ENCODE measurements at places on chromosomes 13 and 19.

DNA sequence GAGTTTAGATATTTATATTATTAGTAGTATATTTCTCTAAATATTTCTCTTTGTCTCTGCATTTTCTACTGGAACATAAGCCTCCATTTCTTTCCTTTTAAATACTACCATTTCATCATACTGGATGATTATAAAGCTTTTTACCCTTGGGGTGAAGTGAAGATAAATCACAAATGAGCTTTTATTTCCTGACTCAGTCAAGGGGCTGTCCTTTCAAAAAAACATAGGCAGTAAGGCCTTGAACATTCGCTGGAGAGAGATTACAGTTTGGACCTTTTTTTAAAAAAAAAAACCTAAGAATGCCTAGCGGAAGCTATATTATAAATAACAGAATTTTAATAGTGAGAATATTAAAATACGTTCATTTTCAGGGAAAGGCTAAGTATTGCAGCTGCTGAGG, 268.8 kb upstream of the PCDH9 start:
- DNase-seq: no peak

DNA sequence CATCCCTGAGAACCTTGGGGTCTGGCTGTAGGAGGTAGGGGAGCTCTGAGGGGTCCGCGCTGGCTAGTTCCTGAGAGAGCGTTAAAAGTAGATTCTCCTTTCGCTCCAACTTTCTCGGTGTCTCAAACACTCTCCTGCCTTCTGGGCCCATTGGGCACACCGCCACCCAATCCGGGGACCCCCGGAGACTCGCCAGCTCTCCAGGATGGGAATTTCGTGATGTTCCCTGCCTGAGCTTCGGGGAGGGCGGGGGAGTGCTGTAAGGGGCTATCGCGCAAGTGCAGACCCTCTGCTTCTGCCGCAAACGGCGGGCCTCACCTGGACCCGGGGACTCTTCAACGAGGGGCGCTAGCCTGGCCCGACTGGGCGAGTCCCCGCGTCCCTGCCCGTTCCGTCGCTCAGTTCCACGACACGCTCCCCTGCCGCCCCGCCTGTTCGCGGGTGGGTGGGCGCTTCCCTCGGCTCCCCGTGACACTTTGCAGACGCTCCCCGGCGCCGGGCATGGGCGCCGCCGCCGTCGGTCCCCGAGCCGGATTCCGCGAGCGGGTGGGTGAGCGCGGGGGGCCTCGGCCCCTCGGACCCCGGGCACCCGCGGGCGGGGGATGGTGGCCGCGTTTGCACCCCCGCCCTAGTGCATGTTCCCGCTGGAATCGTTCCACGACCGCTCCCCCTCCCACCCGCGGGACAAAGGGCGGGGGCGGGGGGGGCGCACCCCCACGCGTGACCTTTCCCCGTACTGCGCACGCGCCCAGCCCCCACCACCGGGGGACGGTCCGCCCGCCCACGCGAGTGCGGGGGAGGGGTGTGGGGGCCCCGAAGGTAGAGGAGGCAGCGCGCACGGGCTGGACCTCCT, at the start of gene CCDC106:
TSS of gene CCDC106 (plus strand) at position 481 of the 853 bp plus-strand sequence. CDS start 835 bp downstream, outside the sequence.
- DNase-seq: no peak

DNA sequence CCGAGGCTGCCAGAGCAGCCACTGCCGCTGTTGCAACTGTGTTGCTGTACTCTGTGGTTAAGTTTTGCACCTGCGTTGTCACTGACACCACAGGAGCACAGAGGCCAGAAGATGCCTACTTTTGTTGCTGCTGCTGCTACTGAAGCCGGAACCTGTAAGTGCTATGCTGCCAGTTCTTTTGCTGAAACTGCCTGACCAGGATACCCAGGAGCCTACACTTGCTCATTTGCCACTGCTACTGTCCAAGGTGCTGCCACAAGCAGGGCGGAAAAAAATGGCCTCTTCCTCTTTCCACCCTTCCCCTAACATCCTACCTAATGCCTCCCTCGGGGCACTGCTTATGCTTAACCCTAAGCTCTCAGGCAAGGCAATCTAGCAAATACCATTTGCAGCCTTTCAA, 29.0 kb upstream of the NBEA start:
- DNase-seq: no peak

DNA sequence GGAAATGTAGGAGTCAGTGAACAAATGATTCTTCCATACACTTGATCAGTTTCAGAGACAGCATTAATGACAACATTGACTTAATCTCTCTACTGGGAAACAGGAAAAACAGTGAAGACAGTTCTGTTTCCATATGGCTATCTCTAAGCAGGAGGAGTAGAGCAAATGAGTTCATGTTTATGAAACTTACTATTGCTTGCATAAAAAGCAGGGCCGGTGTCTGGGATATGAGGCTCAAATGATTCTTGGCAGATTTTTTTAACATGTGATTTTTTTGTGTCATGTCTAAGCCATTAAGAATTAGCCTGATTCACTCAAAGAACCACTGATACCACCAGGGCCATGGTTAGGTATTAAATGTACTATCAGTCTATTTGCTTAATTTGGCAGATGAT, 141.9 kb downstream of the SLC7A1 start:
- no peak for DNase-seq

DNA sequence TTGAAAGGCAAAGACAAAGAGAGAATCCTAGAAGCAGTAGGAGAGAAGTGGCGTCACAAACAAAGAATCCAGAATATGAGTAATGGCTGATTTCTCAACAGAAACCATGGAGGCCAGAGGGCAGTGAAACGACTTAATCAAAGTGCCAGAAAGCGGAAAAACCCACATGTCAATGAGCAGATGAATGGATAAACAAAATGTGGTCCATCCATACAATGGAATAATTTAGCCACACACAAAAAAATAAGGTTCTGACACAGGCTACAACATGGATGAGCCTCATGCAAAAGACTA, 52.2 kb upstream of the RANBP3 start:
- no peak for DNase-seq

- no peak for DNase-seq
Measured at GRCh38 chr13:100447831-100448230, 140.8 kb downstream of the GGACT start.

GRCh38 chr19:28940751-28941500, 272.0 kb downstream of the UQCRFS1 start:
- DNase-seq: no peak

GRCh38 chr13:33441015-33441414, 155.5 kb upstream of the STARD13 start:
- DNase-seq: no peak

DNA sequence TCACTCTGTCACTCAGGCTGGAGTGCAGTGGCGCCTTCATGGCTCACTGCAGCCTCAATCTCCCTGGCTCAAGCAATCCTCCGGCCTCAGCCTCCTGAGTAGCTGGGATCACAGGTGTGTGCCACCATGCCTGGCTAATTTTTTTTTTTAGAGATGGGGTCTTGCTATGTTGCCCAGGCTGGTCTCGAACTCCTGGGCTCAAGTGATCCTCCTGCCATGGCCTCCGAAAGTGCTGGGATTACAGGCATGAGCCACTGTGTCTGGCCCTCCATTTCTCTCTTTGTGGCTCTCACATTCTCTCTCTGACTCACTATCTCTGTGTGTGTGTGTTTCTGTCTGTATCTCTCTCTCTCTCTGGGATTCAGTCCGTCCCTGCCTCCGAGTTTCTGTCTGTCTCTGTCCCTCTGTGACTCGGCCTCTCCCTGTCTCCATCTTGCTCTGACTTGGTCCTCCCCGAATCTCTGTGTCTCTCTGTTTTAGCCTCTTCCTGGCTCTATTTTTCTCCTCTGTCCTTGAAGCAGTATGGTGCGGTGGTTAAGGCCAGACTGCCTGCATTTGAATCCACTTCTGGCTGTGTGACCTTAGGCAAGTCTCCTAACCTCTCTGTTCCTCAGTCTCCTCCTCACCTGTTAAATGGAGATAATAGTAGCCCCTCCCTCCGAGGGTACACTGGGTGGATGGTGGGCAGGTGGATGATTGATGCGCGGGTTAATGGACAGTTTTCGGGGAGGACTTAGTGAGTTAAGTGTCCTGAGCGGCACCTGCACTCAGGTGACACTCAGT, 11.0 kb downstream of the MEIS3 start:
- DNase-seq: no peak

- DNase-seq: no peak
Measured at GRCh38 chr19:6413291-6413690, 11.3 kb downstream of the KHSRP start.

GRCh38 chr13:76717092-76717491, 169.1 kb downstream of the KCTD12 start:
- no peak for DNase-seq

DNA sequence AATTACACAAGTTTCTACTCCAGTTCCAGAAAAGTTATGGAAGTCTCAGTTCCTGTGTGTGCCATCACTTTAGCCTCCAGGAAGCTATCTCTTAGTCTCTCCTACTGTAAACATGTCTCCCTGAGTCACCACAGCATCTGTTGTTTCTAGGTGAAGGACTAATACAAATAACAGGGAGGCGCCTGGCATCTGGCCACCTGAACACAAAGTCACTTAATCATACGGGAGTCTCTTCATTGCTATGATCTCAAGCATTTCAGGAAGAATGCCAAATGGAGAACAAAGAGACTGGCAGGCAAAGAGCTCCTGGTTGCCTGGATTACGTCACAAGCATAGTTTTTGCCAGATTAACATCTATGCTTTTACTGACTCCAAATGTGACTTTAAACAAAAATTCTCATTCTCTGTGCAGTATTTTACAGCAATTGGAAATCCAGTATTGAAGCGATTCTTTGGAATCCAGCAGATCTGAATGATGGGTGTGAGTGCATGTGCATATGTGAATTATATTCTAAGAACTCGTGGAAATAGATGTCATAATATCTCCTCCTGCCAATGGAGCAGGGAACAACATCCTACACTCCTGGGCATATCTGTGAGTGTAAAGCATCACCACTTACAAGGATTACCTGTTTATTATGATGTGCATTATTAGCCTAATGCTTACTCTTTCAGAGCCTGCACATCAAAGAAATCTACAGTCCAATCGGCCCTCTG, 572.8 kb downstream of the PCDH9 start:
- DNase-seq: no peak

- DNase-seq: no peak
Measured at GRCh38 chr19:49374665-49375434, 11.2 kb downstream of the DKKL1 start.

DNA sequence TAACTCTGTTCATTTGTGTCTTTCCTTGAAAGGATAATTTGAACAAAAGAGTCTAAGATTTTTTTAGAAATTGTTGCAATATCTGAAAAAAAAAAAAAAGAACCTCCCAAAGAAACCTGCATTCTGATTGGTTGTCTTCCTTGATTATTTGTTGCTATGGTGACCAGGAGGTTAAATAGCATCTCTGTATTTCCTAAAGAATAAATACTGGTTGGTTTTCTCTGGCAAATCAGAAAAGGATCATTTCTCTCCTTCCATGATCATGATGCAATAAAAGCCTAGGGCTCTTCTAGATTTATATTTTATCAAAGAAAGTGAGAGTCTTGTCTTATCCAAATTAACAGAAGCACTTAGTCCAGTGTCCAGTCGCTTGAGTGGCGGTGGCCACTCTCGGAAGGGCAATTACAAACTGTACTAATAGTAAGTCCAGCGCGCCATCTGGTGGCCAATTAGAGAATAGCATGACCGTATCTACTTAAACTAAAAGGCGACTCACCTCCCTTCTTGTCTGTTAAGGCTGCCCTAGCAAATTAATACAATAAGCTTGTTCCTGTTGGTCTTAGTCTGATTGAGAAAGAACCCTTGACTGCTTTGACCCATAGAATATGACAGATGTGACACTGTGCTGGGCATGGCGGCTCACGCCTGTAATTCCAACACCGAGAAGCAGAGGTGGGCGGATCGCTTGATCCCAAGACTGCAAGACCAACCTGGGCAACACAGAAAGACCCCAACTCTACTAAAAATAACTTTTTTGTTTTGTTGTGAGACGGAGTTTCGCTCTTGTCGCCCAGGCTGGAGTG, 47.0 kb upstream of the PNMA8B start:
- peak; percentile 52 for DNase-seq

GRCh38 chr13:110037925-110038573, 251.7 kb upstream of the IRS2 start:
- no peak for DNase-seq

GRCh38 chr13:66414066-66414800, 815.9 kb downstream of the PCDH9 start:
- DNase-seq: no peak

DNA sequence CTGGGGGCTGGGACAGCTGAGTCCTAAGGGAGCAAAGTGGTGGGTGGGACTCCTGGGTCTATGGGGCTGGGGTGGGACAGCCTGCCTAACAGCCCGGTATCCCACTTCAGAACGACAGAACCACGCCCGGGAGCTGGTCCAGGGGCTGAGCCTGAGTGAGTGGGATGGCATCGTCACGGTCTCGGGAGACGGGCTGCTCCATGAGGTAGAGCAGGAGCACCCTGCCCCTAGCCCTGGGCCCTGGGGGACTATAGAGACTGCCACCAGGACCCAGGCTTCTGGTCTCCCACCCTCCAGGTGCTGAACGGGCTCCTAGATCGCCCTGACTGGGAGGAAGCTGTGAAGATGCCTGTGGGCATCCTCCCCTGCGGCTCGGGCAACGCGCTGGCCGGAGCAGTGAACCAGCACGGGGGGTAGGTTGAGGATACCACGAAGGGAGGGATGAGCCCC, 8.6 kb downstream of the SPHK2 start:
- no peak for DNase-seq

GRCh38 chr13:114101358-114102130, 30.9 kb downstream of the RASA3 start:
- DNase-seq: no peak

- DNase-seq: no peak
Measured at GRCh38 chr19:11693505-11694499, 44.9 kb downstream of the ZNF823 start.

GRCh38 chr13:25587326-25587980, 215.7 kb downstream of the ATP8A2 start:
- DNase-seq: no peak

DNA sequence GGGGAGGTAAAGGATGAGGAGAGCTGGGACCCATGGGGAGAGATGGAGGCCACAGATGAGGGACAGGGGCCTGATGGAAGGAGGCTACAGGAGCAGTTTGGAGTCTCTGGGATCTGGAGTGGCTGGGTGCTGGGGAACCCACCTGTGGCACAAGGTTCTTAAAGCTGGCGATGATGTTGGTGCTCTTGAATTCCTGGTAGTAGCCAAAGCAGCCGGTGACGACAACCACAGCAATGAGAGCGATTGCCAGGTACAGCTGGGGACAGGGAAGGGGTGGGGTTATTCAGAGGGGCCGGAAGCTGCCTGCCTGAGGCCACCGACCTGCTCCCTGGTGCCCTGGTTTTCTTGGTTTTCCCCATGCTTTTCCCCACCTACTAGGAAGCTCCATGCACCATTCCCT, 2.8 kb downstream of the ATP4A start:
- DNase-seq: no peak

DNA sequence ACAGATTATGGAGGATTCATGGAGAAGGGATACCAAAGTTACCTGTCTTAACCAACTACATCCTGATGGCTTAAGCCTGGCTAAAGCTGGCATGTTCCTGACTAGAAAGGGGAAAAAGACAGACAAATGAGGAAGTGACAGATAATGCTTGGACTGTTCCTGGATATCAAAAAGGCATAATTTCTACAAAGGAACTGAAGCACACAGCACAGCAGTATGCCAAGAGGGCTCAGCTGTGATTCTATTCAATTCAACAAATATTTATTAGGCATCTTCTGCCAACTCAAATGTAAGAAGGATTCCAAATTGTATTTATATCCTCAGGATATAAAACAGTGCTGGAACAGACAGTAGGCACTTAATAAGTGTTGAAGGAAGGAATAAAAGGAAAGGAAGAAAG, 59.5 kb downstream of the KLF12 start:
- no peak for DNase-seq

- DNase-seq: no peak
Measured at GRCh38 chr19:308471-309205, 17.4 kb upstream of the PLPP2 start.

- DNase-seq: no peak
Measured at GRCh38 chr13:104314926-104315535, 1248.8 kb upstream of the SLC10A2 start.

Data from stimulated activated CD8-positive, alpha-beta memory T cell treated with anti-CD3 and anti-CD28 coated beads, Interleukin-15, amount 100 ng/mL, for 24 hours (primary cell).